ENCODE measurements at places on chromosomes 2 and 18.

- no peak for DNase-seq
Observed at GRCh38 chr18:55998071-55998522, 410.1 kb upstream of the TCF4 start.

GRCh38 chr18:61587865-61588264 lies 254.6 kb downstream of the CDH20 start:
- DNase-seq = no peak

DNA sequence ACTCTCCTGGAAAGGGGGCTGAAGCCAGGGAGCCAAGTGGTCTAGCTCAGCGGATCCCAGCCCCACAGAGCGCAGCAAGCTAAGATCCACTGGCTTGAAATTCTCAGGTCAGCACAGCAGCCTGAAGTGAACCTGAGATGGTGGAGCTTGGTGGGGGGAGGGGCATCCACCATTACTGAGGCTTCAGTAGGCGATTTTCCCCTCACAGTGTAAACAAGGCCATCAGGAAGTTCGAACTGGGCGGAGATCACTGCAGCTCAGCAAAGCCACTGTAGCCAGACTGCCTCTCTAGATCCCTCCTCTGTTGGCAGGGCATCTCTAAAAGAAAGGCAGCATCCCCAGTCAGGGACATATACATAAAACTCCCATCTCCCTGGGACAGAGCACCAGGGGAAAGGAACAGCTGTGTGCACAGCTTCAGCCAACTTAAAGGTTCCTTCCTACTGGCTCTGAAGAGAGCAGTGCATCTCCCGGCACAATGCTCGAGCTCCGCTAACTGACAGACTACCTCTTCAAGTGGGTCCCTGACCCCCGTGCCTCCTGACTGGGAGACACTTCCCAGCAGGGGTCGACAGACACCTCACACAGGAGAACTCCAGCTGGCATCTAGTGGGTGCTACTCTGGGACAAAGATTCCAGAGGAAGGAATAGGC lies 282.3 kb upstream of the EPC2 start:
- no peak for DNase-seq

DNA sequence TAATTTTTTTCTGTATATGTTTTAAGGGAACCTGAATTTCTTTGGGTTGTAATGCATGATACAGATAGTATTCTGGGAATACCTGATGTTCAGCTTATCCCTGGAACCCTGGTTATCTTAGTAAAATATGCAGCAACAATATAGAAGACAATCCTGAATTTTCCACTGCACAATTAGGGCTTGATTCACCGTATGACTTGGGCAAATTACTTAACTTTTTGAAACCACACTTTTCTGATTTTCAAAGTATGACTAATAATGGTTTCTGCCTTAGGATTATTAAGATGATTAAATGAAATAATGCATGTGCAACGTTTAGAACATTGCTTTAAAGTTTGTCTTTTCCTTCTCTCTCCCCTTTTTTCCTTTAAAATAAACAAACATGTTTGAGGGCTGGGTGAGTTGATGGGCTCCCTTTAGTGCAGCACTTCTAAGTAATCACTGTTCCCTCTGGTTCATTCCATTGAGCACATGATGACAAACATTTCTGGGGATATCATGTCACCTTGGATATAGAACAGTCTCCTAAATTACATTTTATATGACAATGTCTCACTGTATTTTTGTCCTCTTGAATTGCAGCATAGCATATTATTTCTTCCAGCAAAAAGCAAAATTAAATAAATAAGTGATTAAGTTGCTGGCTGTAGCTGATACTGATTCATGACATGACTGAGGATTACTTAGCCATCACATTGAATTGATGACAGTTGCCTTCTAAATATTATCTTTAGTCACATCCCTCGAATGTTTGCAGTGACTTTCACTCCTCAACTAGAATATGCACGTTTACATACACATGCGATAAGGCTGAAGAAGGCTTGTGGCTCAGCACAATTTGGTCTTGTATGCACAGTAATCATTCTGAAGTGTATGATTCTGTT lies 254.5 kb downstream of the NEDD4L start:
- DNase-seq = no peak

DNA sequence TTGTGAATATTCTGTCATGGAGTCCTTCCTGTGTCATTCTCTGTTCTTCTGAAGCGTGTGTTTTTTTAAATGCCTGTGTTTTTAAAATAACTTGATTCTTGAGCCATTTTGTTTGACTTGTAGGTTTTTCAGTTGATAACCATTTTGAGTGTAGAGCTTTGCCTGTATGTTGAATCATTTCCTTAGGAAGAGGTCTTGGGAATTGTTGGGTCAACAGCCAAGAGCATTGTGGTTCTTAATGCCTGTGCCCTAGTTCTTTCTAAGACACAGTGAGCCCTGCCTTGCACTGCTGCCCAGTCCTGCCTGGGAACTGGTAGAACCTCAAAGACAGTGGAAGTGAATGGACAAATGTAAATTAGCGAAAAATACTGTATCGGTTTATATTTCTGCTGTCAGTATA lies 25.9 kb downstream of the RAB12 start:
- DNase-seq = no peak

DNA sequence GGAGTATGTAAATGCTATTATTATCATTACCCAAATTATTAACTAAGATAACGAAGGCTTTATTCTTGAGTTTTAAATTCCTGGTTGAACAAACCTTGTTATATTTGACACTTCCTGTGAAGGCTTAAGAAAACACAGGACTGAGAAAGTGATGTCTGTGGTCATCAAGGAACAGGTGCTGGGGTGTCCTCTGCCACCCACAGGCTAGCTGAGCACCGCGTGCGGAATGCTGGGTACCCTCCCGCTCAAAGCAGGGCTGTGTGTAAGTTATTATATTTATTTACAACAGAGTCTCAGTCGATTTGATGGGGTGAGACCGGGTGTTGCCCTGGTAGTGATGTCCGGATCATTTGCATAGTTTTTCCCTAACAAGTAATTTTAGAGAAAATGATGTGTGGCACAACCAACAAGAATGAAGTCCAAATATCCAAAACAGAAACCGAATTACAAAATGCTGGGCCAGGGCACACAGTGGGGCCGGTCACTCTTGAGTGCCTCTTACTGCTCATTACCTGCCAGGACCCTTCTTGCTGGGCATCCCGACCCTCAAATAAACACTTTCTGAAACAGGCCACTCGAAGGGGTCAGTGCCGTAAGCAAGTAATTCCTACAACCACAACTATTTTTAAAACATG lies 49.2 kb downstream of the TMEM18 start:
- DNase-seq = no peak

GRCh38 chr2:231464576-231465540 lies 574 bp upstream of the NCL start:
- DNase-seq = peak; percentile 99

GRCh38 chr2:160261732-160262131 lies 61.7 kb upstream of the ITGB6 start:
- no peak for DNase-seq

DNA sequence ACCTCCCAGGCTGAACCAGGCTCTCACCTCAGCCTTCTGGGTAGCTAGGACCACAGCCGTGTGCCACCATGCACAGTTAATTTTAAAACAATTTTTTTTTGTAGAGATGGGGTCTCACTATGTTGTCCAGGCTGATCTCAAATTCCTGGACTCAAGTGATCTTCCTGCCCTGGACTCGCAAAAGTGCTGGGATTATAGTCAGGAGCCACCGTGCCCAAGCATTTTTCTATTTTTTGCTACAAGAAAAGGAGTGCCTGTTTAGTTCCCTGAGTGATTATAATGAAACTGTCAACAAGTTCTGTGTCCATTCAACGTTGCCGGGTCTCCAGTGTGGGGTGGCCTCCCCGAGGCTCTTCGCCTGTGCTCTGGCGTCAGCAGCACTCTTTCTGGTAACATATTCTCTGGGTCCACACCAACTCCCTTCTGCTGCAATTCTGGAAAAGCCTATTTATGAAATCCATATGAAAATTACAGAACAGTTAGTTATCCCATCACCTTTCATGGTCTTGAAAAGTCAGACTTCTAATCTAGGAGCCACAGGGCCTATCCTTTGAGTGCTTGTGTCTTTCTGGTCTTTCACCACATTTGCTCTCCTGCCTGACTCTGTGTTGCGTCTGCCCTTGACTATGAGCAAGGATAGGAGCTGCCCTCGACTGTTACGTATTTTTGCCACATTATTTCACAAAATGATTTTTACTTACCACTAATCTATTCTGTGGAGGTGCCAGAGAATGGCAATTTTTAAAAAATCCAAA lies 172.7 kb downstream of the SOCS6 start:
- DNase-seq = no peak
